ENCODE measurements at places on chromosomes 3 and 15.
A peak's percentile ranks its signal among the peaks of the same experiment; 100 is the strongest.

- no peak overlapping the region for H3K4me3 ChIP-seq
- H3K36me3 ChIP-seq, result no peaks in the 10 kb centered on the region
- DNase-seq, result peak; percentile 52
- no peaks in the 10 kb centered on the region for H3K4me1 ChIP-seq
- no peak overlapping the region for H3K27ac ChIP-seq
Measured at GRCh38 chr15:100096248-100096600, 245.6 kb downstream of the ADAMTS17 start.

DNA sequence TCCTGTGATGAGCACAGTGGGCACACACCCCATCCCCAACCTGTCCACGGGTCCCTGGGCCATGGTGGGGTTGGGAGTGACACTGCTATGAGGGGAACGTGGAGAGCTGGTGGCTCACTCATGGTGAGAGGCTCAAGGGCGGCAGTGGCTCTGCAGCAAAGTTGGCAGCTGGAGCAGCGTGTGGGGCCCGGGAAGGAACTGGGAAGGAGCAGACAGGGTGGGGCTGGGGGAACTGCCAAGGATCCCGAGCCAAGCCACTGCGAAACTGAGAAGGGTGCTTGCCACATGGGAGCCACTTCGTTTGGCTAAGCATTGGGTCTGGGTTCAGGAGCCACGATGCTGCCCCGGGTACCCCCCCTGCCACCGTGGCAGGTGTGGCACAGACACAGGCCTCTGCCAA lies 80.1 kb downstream of the SNRK start:
- no peak overlapping the region for H3K4me3 ChIP-seq
- no peak for DNase-seq
- no peaks in the 10 kb centered on the region for H3K27me3 ChIP-seq
- peaks cover 20% of the 10 kb centered on the region for H3K36me3 ChIP-seq
- no peaks in the 10 kb centered on the region for H3K4me1 ChIP-seq

DNA sequence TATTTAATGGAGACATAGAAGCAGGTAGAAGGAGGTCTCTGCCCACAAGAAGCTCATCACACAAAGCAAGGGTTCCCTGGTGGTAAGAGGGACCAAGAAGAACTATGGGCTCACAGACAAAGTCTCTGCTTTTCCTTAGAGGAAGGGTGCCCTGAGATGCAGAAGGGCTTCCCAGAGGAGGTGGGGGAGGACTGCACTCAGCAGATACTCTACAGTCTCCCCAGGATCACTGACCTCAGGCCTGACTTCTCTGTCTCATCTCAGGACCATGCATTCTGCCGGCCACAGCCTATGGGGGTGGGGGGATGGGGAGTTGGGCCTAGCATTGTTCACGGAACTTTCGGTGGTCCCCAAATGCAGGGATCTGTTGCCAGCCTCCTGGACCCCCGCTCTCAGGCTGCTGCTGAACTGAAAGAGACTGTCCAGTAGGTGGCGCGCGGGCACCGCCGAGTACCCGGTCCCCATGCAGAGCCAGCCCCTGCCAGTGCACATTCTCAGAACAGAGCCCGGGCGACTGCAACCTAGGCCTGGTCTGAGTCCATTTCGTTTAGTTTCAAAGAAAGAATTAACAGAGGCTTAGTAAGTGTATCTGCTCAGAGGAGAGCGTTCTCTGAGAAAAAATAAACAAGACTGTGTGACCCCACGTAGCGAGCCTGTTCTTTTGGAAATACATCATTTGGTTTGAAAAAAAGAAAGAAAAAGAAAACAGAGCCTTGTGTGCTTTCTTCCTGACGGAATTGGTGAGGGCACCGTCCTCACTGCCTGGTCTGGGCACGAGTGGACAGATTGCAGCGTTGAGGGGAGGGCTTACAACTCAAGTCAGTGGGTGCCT lies 74.1 kb downstream of the LRTM1 start:
- no peaks in the 10 kb centered on the region for H3K36me3 ChIP-seq
- no peaks in the 10 kb centered on the region for H3K27me3 ChIP-seq
- no peak overlapping the region for H3K4me3 ChIP-seq
- H3K27ac ChIP-seq, result no peak overlapping the region
- peaks cover 6% of the 10 kb centered on the region for H3K4me1 ChIP-seq

DNA sequence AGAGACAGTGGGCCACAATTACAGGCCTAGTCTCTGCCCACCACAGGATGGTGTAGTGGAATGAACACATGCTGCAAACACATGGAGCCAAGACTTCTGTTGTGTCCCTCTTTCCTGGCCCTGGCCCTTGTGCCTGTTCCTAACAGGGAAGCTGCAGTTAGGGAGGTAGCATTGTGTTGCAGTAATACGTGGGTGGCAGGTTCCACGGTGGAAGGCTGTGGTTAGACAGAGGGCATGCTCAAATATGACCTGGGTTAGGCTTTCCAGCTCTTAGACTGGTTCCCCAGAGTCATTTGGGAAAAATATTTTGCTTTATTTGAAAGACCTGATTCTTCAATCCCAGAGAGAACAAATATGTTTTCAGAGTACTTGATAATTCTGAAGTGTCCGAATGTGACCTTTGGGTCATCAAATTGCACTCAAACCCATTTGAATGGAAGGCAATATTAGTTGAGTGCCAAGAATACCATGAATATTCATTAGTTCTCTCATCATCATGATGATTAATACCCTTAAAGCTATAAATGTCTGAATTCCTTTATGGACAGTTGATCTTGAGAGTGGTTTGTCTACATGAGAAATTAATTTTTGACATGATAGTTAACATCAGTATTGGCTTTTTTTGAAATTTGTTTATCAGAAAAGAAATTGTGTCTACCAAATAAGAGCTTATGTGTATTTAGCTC lies 28.5 kb downstream of the PLAAT1 start:
- DNase-seq, result no peak
- no peaks in the 10 kb centered on the region for H3K27me3 ChIP-seq
- no peaks in the 10 kb centered on the region for H3K4me1 ChIP-seq
- H3K36me3 ChIP-seq, result no peaks in the 10 kb centered on the region
- no peak overlapping the region for H3K4me3 ChIP-seq
- H3K27ac ChIP-seq, result no peak overlapping the region

- H3K27me3 ChIP-seq, result no peaks in the 10 kb centered on the region
- peaks cover under 1% of the 10 kb centered on the region for H3K36me3 ChIP-seq
- DNase-seq, result no peak
Measured at GRCh38 chr3:63961891-63962290, 49.7 kb upstream of the SCAANT1 start.

- DNase-seq, result no peak
- no peaks in the 10 kb centered on the region for H3K27me3 ChIP-seq
- H3K4me3 ChIP-seq, result no peak overlapping the region
- H3K36me3 ChIP-seq, result no peaks in the 10 kb centered on the region
- H3K27ac ChIP-seq, result no peak overlapping the region
Measured at GRCh38 chr15:57527382-57528091, 64.2 kb upstream of the MYZAP start.

DNA sequence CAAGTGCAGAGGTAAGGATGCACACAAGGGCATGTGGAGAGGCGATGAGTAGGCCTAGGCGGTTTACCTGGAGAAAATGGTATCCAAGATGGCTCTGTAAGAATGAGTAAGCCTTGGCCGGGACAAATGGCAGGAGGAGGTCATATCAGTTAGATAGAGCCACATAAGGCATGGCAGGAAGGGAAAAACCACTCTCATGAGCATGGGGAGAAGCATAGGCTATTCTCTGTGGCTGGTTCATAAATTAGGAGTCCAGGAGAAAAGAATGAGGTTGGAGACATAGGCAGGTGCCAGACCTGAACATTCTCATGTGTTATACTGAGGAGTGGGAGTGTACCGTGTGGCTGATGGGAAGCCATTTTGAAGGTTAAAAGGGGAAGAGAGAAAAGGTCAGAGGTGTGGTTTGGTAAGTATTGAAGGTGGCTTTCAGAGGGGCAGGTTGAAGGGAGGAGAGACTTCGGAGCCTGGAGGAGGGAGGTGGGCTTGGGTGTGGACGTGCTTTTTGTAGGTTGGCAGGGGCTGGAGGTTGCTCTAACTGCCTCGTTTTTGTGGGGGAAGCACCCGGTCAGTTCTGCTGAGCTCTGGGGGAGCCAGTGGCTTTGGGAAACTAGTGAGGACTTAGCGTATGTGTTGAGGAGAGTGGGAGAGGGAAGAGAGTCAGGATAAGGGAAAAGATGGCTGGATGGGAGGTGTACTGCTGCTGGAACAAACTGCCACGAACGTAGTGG lies 4.6 kb upstream of the FAM43A start:
- no peak overlapping the region for H3K27ac ChIP-seq
- H3K36me3 ChIP-seq, result no peaks in the 10 kb centered on the region
- H3K27me3 ChIP-seq, result no peaks in the 10 kb centered on the region

GRCh38 chr3:21795921-21796320 lies 44.9 kb upstream of the ZNF385D start:
- H3K36me3 ChIP-seq, result no peaks in the 10 kb centered on the region
- no peak overlapping the region for H3K4me3 ChIP-seq
- no peak for DNase-seq
- H3K27me3 ChIP-seq, result no peaks in the 10 kb centered on the region
- H3K4me1 ChIP-seq, result no peaks in the 10 kb centered on the region

GRCh38 chr3:176755552-176755951 lies 441.7 kb downstream of the TBL1XR1 start:
- no peaks in the 10 kb centered on the region for H3K27me3 ChIP-seq
- H3K36me3 ChIP-seq, result no peaks in the 10 kb centered on the region
- no peak overlapping the region for H3K27ac ChIP-seq
- no peak overlapping the region for H3K4me3 ChIP-seq
- H3K4me1 ChIP-seq, result no peaks in the 10 kb centered on the region

DNA sequence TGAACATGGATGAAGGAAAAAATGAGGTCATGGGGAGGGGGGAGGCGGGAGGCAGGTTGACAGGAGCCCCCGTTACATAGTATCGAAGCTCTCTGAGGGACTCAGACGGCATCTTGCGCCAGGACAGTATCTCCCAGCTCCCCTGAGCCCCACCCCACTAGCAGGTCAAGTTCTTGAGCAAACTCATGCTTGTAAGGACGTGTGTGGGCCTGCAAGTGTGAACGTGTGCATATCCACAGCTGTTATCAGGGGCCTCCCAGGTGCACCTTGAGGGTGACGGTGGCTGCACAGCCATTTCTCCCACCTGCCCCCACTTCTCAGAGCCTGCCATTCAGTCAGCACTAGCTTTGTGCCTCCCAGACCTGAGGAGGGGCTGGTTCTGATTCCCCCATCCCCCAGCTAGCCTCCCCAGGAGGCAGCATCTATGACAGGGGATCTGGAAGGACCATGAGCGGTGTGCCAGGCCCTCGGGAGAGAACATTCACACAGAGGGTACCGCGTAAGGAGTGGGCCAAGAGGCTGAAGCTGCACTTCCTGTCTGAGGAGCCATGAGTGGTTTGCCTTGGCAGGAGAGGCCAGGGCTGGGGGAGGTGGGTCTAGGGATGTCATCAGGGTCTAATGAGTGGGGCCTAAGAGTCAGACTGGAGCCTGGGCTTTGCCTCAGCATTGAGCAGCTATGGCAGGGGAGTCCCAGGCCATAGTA lies 2.9 kb downstream of the SEMA3F start:
- no peak for DNase-seq
- peaks cover 36% of the 10 kb centered on the region for H3K4me1 ChIP-seq
- H3K27me3 ChIP-seq, result peaks cover 20% of the 10 kb centered on the region

- no peaks in the 10 kb centered on the region for H3K36me3 ChIP-seq
- H3K27ac ChIP-seq, result no peak overlapping the region
- peak; percentile 88 for DNase-seq
- peaks cover 5% of the 10 kb centered on the region for H3K4me1 ChIP-seq
- peak overlapping the region; percentile 29 for H3K4me3 ChIP-seq
- no peaks in the 10 kb centered on the region for H3K27me3 ChIP-seq
Measured at GRCh38 chr3:198113206-198114053, 153.4 kb downstream of the LMLN start.

- DNase-seq, result no peak
- H3K4me1 ChIP-seq, result no peaks in the 10 kb centered on the region
- no peak overlapping the region for H3K27ac ChIP-seq
- H3K27me3 ChIP-seq, result no peaks in the 10 kb centered on the region
- H3K4me3 ChIP-seq, result no peak overlapping the region
Measured at GRCh38 chr3:144362126-144362525, 390.5 kb downstream of the DIPK2A start.

DNA sequence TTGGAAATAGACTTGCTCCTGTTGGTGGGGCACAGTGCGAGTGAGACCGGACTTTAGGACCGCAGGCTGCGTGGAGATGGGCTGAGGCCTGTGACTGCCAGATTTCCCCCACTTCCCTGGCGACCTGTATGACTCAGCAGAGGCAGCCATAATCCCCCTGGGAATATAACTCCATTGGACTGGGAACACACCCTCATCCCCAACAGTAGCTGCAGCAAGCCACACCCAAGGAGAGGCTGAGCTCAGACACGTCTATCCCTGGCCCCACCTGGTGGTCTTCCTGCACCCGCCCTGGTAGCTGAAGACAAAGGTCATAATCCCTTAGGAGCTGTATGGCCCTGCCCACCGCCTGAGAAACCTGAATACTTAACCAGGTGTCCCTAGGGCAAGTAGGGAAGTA lies 42.6 kb downstream of the DZIP1L start:
- H3K27me3 ChIP-seq, result no peaks in the 10 kb centered on the region
- peaks cover 8% of the 10 kb centered on the region for H3K4me1 ChIP-seq
- H3K36me3 ChIP-seq, result peaks cover 72% of the 10 kb centered on the region
- no peak for DNase-seq
- no peak overlapping the region for H3K4me3 ChIP-seq

GRCh38 chr3:72421126-72421525 lies 427.1 kb downstream of the SHQ1 start:
- DNase-seq, result no peak
- H3K4me3 ChIP-seq, result no peak overlapping the region
- H3K4me1 ChIP-seq, result peaks cover 50% of the 10 kb centered on the region
- H3K27ac ChIP-seq, result no peak overlapping the region
- no peaks in the 10 kb centered on the region for H3K27me3 ChIP-seq

DNA sequence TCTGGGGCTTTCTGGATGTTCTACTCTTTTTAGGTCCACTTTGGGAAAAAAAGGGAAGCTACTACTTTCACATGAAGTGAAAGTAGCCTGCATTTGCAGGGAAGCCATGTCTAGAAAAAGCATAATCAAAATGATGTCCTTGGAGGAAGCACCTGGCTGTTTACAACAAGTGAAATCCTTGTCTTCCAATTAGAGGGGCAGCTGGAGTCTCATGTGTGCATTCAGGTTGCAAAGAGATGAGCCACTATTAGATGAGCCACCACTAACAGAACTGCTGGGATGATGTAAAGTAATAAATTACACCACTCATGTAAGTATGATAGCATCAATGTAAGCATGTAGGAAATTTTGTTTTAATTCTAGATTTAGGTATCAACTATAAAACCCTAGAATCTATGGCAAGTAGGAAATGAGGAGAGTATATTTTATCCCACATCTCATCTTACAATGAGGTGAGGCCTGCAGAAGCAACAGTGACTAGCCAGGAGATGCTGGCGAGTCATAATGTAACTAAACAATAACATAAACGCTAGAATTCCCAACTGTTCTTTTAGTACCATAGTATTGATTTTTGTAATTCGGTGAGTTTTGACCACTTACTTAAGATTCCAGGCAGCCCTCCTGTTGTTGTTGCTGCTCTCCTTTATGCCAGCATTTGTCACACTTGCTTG lies 75.9 kb downstream of the TMEM108 start:
- no peaks in the 10 kb centered on the region for H3K36me3 ChIP-seq
- DNase-seq, result no peak
- H3K4me3 ChIP-seq, result no peak overlapping the region
- H3K4me1 ChIP-seq, result no peaks in the 10 kb centered on the region
- no peak overlapping the region for H3K27ac ChIP-seq
